Stimulated activated CD4-positive, alpha-beta T cell treated with anti-CD3 and anti-CD28 coated beads, TNF-alpha, amount 100 ng/mL, for 48 hours (primary cell): ENCODE measurements at places on chromosomes 1 and 21.

DNA sequence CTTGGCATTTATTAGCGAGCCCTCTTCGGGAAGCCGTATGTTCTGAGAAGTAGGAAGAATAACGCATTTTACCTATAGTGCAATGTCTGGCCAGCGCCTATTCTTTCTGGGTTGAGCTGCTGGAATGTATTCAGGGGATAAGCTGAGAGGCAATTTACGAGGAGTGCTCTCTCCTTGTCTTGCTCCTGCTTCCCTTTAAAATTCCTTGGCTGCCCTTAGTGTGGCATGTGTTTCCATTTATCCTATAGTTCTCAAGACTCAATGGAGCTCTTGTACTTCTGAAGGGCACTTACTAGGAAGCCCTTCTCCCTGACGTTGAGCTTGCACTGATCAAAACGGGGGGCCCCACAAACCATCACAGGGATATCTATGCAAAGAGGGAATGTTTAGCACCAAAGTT, 364.6 kb downstream of the DISC1 start:
- no peak for DNase-seq

GRCh38 chr1:6466023-6466422, at the start of gene TNFRSF25:
Gene TNFRSF25 (minus strand): TSS chr1:6466173. CDS start chr1:6466107, 66 bp downstream.
- no peak for DNase-seq

DNA sequence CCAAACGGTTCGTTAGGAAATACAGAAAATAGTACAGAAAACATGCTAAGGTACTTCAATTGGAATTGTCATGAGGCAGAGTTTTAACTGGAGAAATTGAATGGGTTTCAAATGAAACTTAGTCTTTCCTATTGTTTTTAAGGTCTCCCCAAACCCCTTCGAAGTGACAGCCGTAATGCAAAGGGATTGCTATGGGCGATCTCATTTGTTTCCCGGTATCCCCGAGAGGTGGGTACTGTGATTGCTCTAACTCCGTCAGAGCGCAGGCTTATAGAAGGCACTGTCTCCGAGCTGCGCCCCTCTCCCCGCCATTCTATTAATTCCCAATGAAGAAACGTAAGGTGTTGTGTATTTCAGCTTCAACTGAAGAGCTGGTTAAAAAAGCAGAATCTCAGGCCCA, 22.0 kb upstream of the RNF187 start:
- no peak for DNase-seq

DNA sequence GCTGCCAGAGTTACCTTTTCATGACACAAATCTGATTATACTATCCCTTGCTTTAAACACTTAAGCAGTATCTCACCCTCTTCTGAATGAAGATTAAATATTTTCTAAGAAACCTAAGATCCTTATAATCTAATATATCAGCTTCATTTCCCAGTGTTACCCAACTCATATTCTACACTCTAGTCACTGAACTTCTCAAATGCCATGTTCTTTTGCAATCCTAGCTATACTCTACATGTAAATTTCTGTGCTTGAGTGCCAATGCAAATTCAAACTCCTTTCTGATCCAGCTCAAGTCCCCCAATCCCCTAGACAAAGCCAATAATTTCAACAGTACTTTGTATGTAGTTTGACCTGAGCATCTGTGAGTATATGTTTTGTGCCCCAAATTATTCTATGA, 293.9 kb downstream of the SDCCAG8 start:
- no peak for DNase-seq

GRCh38 chr1:111643097-111643496, 23.5 kb downstream of the RAP1A start:
- DNase-seq = no peak

DNA sequence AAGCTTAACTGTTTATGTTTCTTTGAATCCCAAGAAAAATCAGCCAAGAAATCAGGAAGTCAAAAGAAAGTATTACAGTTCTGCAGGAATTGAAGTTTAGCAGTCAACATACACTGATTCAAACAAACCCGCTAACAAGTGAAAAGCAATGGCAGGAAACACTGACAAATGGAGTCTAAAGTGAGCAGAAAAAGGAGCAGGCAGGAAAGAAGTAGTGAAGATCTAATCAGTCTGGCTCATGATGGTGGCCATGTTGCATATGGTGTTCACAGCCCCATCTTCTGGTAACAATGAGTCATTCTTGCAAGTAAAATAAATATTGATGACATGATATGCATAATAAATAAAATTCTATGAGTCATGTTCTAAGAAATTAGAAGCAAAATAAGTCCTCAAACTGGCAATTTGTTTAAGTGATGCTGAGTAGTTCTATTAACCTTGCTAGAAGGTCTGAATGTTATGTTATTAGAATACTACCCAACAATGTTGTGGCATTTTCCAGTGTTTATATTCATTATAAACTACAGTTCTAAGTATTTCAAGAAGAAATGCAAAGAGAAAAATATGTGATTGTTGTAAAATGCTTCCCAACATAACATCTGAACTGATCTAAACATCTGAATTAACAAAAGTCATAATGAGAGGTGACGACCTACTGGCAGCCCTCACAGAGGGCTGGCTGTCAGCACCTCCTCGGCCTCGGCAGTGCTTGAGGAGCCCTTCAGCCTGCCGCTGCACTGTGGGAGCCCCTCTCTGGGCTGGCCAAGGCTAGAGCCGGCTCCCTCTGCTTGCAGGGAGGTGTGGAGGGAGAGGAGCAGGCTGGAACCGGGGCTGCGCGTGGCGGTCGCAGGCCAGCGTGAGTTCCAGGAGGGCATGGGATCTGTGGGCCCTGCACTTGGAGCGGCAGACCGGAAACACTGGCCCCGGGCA, 5.7 kb upstream of the ACBD6 start:
- DNase-seq = no peak

DNA sequence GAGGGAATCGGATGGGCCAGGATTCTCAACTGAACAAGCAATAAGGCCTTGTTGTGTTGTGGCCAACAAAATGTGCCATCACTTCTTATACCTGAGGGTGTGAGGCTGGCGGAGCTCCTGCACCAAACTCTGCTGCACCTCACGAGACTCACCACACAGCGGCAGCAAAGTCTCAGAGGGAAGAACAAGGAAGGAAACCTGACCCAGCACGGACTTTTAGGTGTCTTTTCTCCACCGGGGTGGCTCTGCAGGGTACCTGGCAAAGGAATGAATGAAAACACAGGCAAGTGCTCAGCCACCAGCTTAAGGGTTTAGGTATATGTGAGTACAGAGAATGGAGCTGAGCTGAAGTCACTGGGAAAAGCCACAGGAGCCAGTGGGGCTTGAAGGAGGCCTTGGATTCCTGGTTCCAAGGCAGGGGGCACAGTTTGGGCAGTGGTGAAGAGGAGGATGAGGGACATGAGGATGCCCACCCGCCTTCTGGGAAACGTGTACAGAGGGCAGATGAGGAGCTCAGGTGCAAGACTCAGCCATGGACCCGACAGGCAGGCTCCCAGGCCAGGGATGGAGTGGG, 31.1 kb upstream of the HSD3B1 start:
- DNase-seq = no peak

DNA sequence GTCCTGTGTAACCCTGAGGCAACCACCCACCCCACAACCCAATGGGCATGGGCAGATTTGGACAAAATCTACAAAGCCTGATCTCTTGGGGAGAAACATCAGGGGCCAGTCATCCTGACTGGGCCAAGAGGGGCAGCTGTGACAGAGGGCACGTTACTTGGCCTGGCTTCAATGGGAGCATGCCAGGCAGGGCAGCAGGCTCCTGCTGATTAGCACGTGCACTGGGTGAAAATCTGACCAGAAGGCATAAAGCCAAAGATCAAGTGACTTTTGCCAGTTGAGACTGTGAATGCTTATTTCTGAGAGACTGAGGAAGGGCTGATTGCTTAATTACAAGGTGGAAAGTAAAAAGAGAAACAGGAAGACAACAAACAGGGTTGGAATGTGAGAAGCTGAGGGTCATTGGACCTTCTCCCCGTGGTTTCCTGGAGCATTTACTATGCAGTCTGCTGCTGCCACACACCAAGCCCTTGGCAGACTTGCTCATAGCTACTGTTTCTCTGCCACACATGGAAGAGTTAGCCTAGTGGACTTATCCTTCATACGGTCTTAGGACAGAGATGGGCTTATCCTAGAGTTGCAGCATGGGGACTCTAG, 39.8 kb upstream of the TNR start:
- no peak for DNase-seq

DNA sequence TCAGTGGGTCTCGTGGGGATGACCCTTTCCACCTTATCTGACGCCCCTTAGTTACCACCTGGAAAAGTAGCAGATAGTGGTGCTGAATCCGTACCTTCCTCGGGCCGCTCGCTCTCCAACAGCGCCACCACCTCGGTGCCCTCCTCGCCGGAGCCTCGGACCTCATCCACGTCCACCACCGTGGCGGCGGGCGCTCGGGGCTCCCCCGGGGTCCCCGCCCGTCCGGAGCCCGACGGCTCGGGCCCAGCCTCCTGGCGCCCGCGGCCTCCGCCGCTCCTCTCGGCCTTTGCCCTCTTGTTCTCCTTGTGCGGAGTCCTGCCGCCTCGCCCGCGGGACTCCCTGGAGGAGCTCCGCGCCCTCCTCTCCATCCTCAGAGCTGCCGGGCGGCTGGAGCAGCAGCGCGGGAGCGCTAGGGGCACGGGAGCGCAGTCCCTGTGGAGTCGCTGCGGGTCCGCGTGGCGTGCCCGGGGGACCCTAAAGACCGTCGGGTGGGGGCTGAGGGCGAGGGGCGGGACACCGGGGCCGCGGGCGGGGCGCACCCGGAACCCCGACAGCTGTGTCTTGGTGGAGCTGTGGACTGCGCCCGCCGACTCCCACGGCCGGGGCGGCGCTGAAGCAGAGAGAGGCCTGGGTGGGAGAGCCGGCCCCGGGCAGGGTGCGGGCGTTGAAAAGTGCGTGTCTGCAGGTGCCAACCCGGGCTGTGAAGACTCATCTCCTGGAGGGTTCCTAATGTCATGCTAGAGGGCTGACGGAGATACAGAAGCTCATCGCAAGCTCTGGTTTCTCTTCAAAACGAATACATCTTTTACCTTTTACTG, at the start of gene NPHS2:
Gene NPHS2, minus strand, starts transcription at position 452 of the 818 bp plus-strand sequence. Its CDS starts 84 bp downstream, at position 368.
- no peak for DNase-seq

DNA sequence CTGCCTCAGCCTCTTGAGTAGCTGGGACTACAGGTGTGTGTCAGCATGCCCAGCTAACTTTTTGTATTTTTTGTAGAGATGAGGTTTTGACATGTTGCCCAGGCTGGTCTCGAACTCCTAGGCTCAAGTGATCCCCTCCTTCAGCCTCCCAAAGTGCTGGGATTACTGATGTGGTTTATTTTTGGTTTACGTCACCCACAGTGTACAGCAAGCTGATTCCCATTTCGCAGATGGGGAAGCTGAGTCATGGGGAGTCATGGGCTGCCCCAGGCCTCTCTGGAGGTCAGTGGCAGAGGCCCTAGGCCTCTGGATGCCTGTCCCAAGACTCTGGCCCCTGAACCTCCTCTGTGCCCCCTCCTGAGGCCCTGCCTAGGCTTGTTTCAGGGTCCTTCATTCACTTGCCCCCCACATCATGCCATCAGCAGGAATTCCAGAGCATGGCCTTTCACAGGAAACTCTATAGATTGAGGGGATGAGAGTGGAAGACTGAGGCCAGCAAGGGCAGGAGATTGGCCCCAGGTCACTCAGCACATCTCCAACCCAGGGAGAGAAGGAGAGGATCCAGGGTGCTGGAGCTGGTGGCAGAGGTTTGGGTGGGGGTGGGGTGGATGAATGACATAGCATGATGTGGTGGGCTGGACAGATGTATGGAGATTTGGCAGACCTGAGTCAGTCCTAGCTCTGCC, 266.0 kb downstream of the PTPRU start:
- DNase-seq = no peak
